ENCODE measurements at places on chromosomes 11 and 22. TPM values are rescaled to one million over a fixed set of nuclear protein-coding genes. Genes with fewer than 3 reads are reported as not detected.

DNA sequence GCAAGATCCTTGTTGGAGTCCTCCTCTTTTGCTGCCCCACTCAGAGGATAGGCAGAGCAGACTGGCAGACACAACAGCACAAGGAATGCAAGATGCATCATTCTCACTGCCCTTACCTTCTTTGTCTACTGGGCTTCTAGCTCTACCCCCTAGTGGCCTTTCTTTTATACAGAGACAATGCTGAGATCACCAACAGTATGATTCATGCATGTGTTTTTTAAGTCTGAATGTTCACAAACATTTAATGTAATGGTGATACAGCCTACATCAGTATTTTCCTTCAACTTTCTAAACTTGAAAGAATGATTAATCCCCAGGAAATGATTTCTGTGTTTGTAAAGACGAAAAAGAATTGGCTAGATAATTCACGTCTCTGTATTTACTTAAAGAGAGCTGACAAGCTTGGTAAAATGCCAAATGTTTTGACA is at the start of gene MMP10:
Gene MMP10, minus strand, starts transcription at position 138 of the 428 bp plus-strand sequence. Its CDS starts 37 bp downstream, at position 101.
- DNase-seq: no peak

GRCh38 chr22:37194750-37195149 is 6.7 kb upstream of the C1QTNF6 start:
- no peak for DNase-seq

GRCh38 chr22:29244785-29245625 is 22.8 kb downstream of the RHBDD3 start:
- no peak for DNase-seq

DNA sequence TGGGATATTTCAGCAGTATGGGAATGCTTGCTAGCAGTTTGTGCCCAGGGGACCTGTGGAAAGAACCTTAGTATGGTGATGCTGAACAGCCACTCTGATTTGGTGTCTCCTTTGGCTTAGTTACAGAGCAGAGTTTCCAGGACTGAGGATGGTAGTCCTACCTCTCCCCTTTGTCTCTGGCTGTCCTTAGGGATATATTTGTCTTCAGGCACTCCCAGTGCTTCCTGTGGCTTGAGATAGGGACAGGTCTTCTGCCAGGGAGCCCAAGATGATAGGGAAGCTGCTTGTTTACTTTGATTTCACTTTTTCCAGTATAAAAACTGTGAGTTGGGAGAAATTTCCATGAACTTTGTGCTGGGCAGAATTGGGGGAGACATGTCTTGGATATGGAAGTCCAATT is 28.2 kb downstream of the ANKRD42 start:
- DNase-seq: no peak

DNA sequence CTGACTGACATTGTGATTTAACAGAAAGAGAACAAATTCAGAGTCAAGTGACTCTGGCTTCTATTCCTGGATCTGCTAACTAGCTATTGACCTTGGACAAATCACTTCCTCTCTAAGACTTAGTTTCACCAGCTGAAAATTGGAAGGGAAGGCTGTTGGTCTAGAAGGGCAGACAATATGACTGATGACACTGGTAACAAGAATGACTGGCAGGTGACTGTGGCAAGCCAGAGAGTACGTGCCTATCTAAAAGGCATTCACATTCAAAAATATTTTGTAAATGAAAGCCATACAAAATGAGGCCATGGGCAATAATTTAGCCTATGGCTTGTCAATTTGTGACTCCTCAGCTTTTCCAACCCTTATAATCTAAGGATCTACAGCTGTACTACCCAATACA is 23.5 kb downstream of the SERGEF start:
- DNase-seq: no peak

SLC6A5 gene
- not detected for polyA plus RNA-seq

KIAA0930 gene
- polyA plus RNA-seq: 64.0 TPM

Measured in BJ (cell line).